ENCODE measurements at places on chromosomes 12 and 14.
A peak's percentile ranks its signal among the peaks of the same experiment; 100 is the strongest.

GRCh38 chr12:109716092-109716479 is 2.5 kb downstream of the FAM222A start:
- DNase-seq = no peak

GRCh38 chr12:52527121-52527800 is 7.1 kb upstream of the KRT5 start:
- no peak for DNase-seq

GRCh38 chr14:80618751-80619329 is 322.7 kb downstream of the CEP128 start:
- no peak for DNase-seq

GRCh38 chr12:40946612-40947194 is 241.4 kb upstream of the PDZRN4 start:
- DNase-seq = no peak

DNA sequence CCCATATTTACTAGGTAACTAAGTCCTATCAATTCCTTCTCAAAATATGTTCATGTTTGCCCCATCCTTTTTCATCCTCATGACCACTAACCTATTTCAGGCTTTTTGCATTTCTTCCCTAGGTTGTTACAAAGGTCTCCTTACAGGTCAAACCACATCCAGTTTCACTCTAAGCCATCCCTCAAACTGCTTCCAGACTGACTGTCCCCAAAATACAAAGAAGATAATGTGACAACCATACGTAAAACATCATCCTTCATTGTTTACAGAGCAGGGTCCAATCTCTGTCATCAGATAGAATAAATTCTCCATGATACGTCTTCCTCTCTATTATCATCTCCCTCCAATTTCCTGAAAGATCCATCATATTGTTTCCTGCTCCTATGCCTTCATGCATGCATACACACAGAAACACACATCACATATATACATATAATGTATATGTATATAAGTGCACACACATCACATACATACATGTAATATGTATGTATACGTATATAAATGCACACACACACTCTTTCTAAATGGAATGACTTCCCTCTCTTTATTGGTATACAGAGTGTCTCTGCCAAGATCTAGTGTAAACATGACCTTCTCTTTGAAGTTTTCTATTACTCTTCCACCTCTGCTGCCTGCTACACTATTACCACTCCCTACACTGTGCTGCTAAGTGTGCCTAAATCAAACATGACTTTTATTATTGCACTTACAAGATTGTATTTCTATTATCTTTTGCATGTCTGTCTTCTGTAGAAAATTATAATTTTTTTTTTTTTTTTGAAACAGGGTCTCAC is 30.7 kb upstream of the EPS8 start:
- DNase-seq = no peak

GRCh38 chr12:52980096-52980649 is 26.1 kb upstream of the EIF4B start:
- DNase-seq = no peak

GRCh38 chr14:93183596-93184317 is 940 bp downstream of the MOAP1 start:
- no peak for DNase-seq

- DNase-seq = no peak
Measured at GRCh38 chr14:51605575-51605974, 46.1 kb upstream of the FRMD6 start.

DNA sequence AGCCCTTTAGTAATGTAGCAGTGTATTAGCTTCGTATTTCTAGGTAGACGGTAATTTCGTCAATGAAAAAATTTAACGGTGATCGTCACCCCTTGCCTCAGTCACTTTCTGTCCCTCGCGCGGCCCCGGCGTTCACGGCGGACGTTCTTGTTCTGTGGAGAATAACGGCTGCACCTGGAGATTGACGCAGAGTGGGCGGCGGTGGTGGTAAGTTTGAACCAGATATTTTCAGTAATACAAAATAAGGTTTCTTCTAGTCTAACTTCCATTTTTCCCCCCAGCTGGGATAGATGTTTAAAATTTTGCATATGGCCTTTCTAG is 341 bp downstream of the ZNF10 start:
- peak; percentile 20 for DNase-seq

DNA sequence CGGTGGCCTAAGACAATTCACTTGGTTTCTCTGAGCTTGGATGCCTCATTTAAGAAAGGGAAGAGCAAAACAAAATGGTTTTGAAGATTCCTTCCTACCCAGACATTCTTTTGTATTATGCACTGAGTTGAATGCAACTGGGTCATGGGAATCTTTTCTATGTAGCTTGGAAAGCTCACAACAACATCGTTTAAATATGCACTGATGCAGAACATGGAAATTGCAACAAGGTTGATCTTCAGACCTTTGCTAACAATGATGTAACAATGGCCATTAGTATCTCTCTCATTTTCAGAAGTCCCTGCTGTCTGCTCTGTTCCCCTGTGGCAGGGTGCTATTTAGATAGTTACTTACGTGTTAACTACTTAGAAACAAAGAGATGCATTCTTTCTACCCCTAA is 30.1 kb upstream of the IGF1 start:
- DNase-seq = no peak

DNA sequence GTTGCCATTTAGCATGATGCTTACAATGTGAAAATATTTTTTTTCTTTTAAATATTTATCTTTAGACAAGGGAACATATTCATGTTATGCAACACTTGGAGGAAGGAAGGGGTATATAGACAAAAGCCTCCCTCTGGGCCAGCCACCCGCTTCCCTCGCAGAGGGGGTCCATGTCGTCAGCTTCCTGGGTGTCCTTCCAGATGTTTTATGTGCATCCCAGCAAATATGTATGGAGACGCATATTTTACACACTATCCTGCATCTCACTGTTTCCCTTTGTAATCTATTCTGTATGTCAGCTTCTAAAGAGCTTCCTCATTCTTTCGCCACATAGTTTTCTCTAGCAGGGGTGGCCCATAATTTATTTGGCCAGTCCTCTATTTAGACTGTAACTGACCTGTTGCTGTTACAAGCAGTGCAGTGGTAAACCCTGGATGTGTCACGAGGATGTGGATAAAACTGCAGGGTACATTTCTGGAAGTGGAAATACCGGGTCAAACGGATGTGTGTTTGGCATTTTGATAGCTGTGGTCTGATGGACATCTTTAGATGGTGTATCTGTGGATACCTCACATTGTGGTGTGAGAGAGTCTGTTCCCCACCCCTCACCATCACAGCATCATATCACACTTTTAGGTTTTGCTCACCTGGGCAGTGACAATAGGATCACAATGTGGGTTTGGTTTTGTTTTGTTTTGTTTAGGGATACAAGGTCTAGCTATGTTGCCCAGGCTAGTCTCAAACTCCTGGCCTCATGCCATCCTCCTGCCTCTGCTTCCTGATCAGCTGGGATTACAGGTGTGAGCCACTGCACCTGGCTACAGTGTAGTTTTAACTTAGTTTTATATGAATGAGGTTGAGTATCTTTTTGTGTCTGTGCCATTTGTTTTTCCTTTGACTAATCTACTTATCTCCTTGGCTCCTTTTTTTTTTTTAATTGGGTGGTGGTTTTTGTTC is 31.6 kb downstream of the FAM222A start:
- DNase-seq = peak; percentile 69

GRCh38 chr14:101862177-101862576 is 100.7 kb downstream of the PPP2R5C start:
- no peak for DNase-seq

- peak; percentile 65 for DNase-seq
Measured at GRCh38 chr14:103512701-103513611, 9.7 kb downstream of the CKB start.

DNA sequence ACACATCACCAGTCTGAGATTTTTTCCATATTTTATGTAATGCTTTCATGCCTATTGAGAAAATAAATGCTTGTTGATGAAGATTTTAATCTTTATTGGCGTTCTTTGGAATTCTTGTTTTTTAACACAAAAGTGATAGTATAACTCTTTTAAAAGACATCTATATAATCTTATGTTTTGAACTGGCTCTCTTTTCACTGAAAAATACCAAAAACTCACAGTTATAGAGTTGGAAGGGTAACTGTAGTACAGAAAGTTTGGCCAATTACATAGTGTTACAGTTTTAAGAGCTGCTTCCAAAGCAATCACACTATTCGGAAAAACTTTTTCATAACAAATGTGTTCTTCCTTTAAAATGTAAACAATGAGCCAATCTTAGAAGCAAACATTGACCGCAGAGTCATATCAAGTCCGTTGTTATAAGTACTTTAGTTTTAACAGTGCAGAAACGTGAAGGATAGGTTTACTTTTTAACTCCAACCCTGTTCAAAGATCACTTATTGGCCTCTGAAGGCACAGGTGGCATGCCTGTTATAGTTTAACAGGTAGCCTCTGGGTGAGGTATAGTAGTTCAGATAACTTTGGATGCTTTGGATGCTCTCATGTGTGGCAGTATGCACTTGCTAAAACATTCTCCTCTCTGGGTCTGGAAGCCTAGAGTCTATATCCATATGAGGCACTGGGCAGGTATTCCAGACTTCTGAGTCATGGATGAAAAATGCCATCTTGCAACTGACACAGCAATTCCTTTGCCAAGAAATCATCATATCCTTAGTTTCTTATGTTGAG is 12.1 kb upstream of the NTN4 start:
- DNase-seq = peak; percentile 56

GRCh38 chr12:45775465-45775864 is 46.0 kb downstream of the ARID2 start:
- DNase-seq = no peak

- DNase-seq = no peak
Measured at GRCh38 chr14:54550514-54550913, 16.4 kb upstream of the SAMD4A start.

DNA sequence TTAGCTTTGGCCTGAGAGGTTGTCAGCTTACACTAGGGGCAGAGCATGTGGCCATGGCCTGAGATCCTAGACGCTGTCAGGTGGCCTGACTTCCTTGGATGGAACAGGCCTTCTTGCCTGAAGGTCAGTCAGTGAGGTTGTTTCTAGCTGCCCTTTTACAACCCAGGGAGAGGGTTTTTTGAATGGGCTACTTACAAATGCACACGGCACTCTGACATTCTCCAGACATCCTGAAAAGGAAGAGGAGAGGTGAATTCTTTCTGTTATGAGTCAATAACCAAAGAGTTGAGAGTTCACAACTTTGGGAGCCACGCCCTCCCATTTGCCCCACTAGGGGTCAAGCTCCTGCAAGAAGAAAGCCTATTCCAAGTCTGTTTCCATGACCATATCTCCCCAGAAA is 7.8 kb downstream of the KRT76 start:
- DNase-seq = no peak

- no peak for DNase-seq
Measured at GRCh38 chr14:87935886-87936285, 57.1 kb downstream of the GALC start.

GRCh38 chr12:50039151-50039835 is 14.0 kb upstream of the RACGAP1 start:
- peak; percentile 85 for DNase-seq

DNA sequence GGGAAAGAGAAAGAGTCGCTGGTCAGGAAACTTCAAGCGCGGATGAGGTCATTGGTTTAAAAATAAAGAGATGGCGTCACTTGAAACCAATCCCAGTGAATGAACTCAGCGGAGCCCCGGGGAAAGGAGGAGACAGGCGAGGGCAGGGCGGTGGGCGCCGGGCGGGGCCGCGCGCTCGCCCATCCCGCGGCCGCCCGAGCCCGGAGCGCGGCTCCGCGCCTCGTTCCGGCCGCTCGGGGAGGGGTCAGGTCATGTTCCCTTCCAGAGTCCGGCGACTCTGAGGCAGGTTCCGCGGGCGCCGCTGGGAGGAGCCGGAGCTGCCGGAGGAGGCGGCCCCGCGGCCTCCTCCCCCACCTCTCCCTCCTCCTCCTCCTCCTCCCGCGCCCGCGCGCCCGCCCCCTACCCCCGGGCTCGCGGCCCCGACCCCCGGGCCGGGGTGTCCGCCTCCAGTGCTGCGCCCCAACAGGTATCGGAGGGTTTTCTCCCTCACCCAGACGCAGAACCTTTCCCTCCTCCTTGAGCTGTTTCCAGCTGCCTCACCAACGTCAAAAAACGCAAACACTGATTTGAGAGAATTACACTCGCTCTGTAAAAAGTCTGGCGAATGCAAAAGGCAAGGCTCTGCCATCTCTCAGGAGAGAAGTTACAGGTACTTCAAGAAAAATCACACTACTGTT is at the start of gene DUSP16:
TSS of gene DUSP16 (minus strand) at position 279 of the 677 bp plus-strand sequence. CDS start 41,765 bp downstream, outside the sequence.
- peak; percentile 94 for DNase-seq

- DNase-seq = no peak
Measured at GRCh38 chr14:101950100-101950499, 14.3 kb upstream of the DYNC1H1 start.

DNA sequence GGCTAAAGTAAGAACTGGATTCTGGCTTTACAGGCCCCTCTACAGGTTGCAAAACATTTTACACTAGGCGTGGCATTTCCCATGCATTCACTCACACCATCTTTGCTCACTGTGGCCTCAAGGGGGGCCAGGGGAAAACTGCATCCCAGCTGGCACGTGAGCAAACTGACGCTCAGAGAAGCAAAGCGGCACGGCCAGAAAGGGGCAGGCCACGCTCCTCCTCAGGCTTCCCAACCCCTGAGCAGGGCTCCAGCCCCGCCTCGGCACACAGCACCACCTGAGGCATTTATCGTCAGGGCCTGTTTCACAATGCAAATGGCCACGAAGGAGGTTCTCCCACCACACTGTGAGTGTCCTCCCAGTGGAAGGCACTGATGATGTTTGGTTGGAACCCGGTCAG is 90.8 kb downstream of the BCL11B start:
- DNase-seq = no peak

DNA sequence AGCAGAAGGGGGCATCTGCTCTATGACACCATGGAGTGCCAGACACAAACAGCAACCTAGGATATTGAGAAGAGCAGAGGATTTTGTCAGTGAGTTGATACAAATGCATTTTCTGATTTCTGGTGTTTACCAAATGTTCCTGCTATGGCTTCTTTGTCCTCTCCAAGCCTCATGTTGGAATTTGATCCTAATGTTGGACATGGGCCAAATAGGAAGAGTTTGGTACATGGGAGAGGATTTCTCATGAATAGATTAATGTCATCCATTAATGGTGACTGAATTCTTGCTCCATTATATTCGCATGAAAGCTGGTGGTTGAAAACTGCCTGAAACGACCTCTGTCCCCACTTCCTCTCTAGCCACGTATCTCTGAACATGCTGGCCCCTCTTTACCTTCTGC is 1002.2 kb upstream of the FLRT2 start:
- DNase-seq = no peak

GRCh38 chr12:93592641-93593406 is 20.3 kb downstream of the SOCS2 start:
- DNase-seq = no peak

DNA sequence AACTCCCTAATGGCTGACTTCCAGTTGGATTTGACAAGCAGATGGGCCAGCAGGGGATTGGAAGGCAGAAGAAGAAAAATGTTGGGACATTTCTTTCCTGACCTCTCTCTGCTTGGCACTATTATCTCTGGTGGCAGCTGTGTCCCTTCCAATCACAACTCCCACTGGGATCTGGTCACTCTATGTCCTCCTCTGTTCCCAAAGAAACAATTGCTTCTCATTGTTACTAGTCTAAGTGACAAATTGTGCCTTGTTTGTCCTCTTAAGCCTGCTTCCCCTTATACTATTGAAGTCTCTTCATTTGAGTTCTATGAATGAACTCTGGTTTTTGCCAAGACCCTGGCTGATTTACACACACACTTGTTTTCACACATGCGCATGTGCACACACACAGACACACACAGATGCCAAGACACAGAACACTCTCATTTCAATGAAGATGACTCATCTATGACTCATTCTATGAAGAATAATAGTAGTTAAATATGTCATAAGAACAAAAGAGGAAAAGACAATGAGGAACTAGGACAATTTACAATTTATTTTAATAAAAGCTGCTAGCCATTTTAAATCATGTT is 83.0 kb upstream of the FAR2 start:
- DNase-seq = no peak

Measured in body of pancreas (tissue), 4 donors.